ENCODE measurements at places on chromosomes 2 and 18. TPM values are rescaled to one million over a fixed set of nuclear protein-coding genes. Genes with fewer than 3 reads are reported as not detected.

Gene PDE11A
- total RNA-seq: not detected

GRCh38 chr2:49616800-49617199 is 462.5 kb upstream of the FSHR start:
- no peak for DNase-seq

Gene DNAJC5G
- total RNA-seq: 0.47 TPM

DNA sequence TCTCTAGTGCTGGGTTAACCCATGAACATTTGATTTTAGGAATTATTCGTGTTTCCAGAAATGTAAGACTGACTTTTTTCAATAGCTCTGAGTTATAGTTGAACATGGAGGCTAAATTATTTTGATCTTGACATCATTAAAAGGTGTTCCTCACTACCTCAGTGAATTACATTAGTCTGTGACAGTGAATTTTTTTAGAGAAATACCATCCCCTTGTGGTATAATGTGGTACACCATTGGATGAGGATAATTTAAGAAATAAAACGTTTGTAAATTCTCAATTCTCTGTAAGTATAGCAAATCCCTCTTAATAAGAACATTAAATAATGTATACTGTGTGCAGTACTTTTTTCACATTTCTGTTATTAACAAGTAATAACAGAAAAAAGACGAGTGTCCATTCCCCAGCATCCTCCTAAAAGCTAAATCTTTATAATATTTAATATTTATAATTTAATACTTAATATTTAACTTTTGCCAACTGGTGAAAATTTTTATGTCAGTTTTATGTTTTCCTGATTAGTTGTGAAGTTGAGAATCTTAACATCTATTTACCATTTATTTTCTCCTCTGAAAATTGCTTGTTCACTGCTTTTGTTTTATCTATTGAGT is 70.3 kb upstream of the CWC22 start:
- no peak for DNase-seq

DNA sequence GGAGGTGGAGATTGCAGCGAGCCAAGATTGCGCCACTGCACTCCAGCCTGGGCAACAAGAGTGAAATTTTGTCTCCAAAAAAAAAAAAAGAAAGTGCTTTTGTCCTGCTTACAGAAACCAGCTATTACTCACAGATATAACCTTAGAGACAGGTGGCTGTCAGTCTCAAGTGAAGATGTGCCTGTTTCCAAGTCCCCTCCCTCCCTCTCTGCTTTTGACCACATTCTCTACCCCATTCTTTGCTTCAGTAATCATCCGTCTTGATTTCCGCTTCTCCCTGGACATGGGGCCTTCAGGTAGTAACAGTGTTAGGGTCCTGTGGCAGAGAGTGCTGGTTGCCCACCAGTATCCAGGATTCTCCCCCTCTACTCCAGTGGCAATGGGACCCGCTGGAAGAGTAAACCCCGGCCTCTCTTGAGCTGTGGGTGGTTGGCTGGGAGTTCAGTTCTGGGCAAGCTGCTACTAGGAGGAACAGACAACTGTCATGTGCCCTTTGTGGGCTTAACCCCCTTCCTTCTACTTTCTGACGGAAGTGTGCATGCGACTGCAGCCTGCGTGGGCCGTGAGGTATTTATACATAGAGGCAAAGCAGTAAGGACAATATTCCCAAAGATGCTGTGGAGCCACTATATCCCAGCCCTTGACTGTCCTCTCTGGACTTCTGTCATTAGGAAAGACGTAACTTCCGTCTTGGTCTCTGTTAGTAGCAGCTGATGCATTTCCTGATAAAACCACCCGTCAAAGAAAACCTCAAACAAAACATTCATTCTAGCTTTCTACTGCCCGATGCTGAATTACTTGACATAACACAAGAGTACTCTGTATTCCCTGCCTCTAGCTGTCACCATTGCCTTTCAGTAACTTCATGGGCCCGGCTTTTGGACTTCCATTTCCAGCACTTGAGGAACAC is 17.8 kb downstream of the PDCL3 start:
- DNase-seq: no peak

DNA sequence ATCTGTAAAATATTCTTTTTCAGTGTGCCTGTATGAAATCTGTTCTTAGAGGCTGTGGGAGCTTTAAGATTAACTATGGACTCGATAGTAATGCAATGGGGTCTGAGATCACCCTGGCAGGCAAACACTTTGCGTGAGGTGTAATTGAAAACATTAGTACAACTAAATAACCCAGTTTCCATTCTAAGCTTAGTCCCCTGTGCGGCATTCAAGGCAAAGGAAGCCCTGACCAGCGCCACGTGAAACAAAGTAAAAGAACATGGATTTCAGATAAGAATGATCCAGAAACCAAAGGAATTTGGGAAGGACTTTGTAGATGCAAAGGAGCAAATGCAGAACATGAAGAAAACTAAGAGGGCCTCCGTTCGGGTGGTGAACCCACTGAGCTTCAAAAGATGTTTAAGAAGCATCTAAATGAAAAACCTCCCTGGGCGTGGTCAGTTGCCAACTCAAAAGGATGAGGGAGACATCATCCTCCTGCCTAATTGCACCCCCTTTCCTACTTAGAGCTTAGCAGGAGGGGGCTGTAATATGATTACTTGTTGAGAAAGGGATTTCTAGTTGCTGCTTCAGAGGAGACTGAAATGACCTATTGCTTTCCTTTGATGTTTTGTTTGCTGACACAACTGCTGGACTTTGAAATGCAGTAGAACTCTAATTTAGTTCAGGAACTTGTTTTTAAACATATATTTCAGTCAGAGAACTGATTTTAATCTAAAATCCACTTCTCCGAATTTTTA is 7.9 kb upstream of the CETN1 start:
- no peak for DNase-seq

DNA sequence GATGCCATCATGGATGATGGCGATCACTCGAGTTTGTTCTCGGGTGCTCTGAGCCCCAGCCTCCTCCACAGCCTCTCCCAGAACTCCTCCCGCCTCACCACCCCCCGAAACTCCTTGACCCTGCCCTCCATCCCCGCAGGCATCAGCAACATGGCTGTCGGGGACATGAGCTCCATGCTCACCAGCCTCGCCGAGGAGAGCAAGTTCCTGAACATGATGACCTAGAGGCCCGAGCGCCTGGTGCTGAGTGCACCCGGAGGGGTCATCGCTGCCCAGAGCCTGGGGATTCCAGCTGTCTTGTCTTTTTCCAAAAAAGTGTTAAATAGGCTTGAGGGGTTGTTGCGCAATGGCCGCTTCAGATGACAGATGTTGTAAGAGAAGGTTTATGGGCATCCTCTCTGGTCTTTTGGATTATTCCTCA is 254.8 kb downstream of the GLI2 start:
- DNase-seq: no peak

- no peak for DNase-seq
Observed at GRCh38 chr2:149601141-149601796, 13.7 kb upstream of the MMADHC start.

GRCh38 chr18:31042406-31043181 is at the start of gene DSC3:
TSS of gene DSC3 (minus strand) at chr18:31042742. CDS start at chr18:31042660, 82 bp downstream.
- DNase-seq: no peak

Gene GAL3ST2
- not detected for total RNA-seq

- no peak for DNase-seq
Observed at GRCh38 chr2:69390001-69390400, 3.0 kb upstream of the GFPT1 start.

Gene SEMA4F
- 11.3 TPM for total RNA-seq
